ENCODE measurements at places on chromosomes 1 and 21. TPM values are rescaled to one million over a fixed set of nuclear protein-coding genes. Genes with fewer than 3 reads are reported as not detected.

Gene TEX38
- total RNA-seq, result not detected

Gene LINGO4
- total RNA-seq, result not detected

Gene MCOLN3
- total RNA-seq, result not detected

Gene OPRD1
- total RNA-seq, result not detected

Gene DNASE2B
- not detected for total RNA-seq

Gene FBLIM1
- 195 TPM for total RNA-seq

Gene KRTAP20-4
- total RNA-seq, result not detected

Gene TMOD4
- total RNA-seq, result 0.56 TPM

Gene RPS6KC1
- 23.2 TPM for total RNA-seq

Gene CFHR3
- total RNA-seq, result not detected

Gene DDAH1
- 46.6 TPM for total RNA-seq

Gene CALML6
- total RNA-seq, result not detected

Gene CADM3
- total RNA-seq, result 0.09 TPM

Gene AGPAT3
- total RNA-seq, result 153 TPM
